ENCODE measurements at places on chromosomes 16 and 17.
A peak's percentile ranks its signal among the peaks of the same experiment; 100 is the strongest.

GRCh38 chr16:1300664-1301476, 8.6 kb upstream of the UBE2I start:
- peak; percentile 62 for DNase-seq

- peak; percentile 52 for DNase-seq
Observed at GRCh38 chr16:351804-352520, 561 bp downstream of the AXIN1 start.

DNA sequence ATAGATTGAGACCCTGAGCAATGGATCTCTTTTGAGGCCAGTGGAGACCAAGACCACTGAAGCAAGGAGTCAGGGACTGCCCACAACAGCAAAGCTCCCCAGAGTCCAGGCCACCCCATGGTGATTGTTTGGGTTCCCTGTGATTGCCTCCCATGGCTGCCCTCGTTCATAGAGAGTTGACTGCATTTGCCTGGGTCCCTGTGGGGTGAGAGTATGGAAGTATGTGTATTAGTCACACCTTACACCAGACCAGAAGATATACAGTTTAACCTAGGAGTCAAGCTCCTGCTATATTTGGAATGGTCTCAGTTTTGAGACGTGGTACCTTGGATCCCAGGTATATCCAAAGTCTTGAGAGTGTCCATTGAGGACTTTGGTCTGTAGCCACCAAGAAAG, 20.2 kb downstream of the HLF start:
- no peak for DNase-seq

GRCh38 chr17:45137561-45138305, 2.2 kb downstream of the ACBD4 start:
- DNase-seq, result no peak

GRCh38 chr17:57929386-57929785, 25.8 kb downstream of the CUEDC1 start:
- no peak for DNase-seq

DNA sequence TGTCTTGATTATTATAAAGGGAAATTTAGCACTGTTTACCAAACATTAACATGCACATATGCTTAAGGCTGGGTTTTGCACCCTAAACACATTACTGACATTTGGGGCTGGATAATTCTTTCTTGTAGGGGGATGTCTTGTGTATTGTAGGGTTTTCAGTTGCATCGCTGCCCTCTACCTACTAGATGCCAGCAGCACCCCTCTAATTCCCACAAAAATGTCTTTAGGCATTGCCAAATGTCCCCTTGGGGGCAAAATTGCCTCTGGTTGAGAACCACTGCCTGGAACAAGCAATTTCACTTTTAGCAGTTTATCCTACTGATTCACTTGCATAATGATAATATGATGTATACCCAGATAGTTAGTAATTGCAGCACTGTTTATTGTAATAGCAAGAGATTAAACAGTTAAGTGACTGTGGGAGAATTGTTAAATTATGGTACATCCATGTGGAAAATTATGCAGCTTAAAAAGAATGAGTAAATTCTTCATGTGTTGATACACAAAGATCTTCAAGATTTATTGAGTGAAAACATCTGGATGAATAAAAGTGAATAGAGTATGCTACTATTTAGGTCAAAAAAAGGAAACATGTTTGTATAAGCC, 18.4 kb downstream of the PRSS54 start:
- DNase-seq, result no peak

Measured in cardiac muscle cell (in vitro differentiated cells and primary cell).